ENCODE measurements at places on chromosomes 5 and 9.

GRCh38 chr5:146233441-146233840 lies 30.0 kb downstream of the RBM27 start:
- DNase-seq, result no peak

DNA sequence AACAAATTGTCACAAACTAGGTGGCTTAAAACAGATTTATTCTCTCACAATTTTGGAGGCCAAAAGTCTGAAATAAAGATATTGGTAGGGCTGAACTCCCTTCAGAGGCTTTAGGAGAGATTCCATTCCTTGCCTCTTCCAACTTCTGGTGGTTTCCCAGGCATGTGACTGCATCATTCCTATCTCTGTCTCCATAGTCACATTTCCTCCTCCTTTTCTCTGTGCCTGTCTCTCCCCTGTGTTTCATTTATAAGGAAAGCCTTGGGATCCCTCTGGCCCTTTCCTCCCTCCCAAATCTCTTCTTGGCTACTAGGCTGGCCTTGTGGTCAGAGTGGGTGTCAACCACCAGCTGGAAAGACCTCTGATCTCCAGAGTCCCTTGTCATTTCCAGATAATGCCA lies 78.2 kb downstream of the SNX18 start:
- no peak for DNase-seq

GRCh38 chr5:176792655-176793342 lies 17.6 kb upstream of the UNC5A start:
- DNase-seq, result no peak

DNA sequence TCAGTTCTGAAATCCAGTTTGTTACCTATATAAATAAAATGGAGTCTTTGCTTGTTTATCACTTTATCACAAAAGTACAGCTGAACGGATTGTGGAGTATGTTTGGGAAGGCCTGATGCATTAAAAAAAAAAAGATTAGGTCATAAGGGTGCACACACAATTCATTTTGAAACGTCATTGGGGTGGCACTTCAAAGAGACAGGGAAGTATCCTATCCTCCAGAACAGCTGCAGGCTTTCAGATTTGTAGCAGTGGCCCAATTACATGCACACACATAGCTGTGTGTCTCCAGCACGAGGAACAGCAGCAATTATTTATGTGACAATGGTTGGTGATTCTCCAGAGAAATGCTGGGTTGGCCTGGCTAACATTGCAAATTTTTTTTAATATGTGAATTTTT lies 46.8 kb upstream of the FER start:
- no peak for DNase-seq

DNA sequence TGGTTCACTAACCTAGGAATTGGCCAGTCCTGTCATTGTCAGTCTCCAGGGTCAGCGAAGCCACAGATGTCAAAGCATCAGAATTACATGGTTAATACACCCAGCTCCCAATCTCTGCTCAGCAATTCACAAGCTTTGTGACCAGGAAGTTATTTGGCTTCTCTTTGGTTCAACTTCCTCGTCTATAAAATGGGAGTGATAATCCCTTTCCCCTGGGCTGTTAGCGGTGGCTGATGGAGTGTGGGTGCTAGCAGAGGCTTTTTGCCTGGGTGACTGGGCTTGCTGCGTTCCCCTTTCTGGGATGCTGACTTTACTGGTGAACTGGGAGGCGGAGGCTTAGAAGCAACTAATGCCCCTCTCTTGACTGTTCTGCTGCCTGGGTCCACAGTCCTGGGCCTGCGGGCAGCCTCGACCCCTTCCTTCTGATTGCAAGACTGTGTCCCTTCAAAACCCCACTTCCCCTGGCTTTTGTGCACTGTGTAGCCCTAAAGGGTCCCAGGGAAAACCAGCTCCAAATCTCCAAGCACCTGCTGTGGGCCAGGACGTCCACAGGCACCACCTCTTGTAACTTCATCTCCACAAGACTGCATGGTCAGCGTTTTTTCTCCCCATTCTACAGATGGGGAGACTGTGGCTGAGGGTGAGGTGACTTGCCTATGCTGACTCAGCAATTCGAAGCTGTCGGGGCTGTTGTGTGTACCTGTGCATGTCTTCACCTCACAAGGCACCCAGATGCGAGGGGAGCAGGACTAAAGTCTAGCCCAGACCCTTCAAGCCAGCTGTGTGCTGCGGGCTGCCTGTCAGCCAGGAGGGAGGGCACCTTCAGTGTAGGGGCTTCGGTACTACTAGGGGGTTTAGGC lies 45.2 kb upstream of the NEURL1B start:
- DNase-seq, result no peak

DNA sequence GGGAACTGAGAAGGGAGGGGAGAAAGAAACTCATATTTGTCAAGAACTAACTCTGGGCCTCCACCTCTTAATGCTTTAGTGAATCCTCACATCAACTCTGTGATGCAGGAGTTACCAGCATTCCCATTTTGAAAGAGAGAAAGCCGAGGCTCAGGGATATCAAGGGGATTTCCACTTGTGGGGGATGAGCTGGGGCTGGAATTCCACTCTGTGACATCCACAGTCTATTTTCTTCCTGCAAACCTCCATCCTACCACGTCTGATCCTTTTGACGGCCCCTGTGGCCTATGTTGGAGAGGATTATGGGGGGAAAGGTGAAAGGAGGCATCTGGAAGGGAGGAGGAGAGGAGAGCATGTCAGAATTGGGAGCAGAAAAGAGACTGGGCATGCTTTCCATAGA lies 9.0 kb downstream of the LCP2 start:
- no peak for DNase-seq

DNA sequence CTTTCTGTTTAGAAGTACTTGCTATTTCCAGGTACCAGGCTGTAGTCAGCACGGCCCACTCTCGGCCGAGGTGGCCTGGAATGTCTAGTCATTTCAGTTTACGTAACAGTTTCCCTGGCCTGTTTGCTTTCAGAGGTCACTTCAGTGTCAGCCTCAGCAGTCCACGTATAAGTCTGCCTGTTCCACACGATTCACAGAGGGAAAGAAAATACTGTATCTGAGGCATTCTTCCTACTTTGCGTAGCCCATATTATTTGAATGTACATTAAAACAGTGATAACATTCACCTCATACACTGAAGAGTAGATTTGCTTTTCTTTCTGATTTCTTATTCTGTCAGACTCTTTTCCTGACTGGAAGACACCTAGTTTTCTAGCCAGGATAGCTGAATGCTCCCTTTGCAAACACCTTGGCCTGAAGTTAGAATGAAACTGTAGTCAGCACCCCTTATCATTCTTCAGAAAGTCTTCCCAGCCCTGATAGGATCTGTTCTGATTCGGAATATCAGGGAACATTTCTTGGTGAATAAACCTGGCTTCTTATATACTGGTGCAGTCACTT lies 140.9 kb downstream of the AOPEP start:
- peak; percentile 49 for DNase-seq

DNA sequence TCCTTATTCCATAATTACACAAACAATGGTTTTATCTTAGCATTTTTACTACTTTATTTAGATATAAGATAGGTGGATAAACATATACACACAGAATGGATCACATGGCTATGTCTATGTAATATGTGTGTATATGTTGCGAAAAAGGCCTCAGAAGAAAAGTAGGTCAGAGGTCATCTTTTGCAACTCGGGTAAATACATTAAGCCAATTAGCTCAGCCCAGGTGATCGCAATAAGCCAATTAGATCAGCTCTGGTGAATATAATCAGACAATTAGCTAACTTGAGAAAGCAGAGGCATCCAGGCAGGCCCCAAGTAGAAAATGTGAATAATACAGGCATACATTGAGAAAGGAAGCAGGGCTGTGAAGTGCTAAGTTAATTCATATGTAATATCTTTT lies 24.3 kb downstream of the SLCO4C1 start:
- DNase-seq, result no peak

GRCh38 chr5:148828511-148829247 lies 2.3 kb downstream of the ADRB2 start:
- no peak for DNase-seq

- DNase-seq, result no peak
Observed at GRCh38 chr5:124342584-124342983, 403.9 kb downstream of the ZNF608 start.

- DNase-seq, result no peak
Observed at GRCh38 chr9:112013266-112013665, 116.7 kb downstream of the UGCG start.

DNA sequence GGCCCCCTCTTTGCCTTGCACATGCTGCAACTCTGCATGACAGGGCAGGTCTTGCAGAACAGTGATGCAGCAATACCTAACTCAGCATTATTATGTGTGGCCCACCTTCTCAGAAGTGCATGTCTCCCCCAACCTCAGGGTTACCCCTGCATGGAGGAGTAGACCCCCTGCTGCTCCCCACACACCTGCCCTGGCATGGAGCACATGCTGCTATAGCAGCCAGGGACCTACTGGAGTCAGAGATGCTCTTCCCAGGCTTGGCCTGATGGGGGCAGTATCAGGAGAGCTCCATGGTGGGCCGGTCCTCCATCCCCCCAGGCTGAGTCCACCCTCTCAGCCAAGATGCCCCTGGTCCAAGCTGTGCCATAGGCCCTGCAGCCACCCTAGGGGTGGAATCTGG lies 13.2 kb upstream of the BOD1 start:
- no peak for DNase-seq

DNA sequence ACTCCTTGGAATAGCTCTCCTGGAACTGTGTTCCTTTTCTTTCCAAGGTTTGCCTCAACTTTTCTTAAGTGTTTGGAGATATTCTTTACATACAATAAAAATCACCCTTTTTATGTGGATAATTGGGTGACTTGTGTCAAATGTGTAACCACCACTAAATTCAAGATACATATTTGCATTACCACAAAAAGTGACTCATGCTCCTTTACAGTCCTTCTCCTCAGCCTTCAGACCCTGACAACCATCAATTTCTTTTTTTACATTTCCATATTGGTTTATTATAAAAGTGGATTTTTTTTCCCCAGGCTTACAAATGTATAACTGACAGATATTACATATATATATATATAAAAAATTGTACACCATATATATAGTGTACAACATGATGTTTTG lies 372.0 kb upstream of the KCNN2 start:
- DNase-seq, result no peak

DNA sequence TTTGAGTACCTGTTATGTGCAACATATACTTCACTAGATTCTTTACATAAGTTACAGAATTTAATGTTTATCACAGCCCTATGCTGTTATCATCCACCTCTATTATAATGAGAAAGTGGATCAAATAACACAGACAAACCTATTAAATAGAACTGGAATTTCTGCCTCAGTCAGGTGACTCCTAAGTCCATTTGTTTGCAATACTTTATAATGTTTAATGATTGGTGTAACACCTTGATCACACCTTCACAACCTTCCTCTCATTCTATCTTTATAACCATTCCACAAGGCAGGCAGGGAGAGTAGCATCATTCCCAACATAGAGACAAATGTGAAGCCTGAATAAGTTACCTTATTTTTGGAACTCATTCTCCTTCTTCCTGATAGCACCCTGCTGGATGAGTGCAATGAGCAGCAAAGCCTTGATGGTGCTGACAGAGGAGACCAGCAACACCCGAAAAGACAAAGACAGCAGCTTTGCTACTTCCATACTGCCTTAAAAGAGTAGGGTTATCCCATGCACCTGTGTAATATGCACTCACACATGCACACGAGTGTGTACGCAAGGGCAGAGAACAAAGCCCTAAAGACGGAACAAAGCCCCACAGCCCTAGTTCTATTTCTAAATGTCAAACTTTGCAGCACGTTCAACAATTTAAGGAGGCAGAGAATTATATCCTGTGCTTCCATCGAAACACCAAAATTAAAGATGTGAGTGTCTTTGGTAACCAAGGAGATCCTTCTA lies 30.5 kb downstream of the SERINC5 start:
- no peak for DNase-seq

- no peak for DNase-seq
Observed at GRCh38 chr5:123455640-123456039, 32.4 kb upstream of the CEP120 start.

GRCh38 chr9:98192503-98193335 lies at the start of gene CORO2A:
TSS of gene CORO2A (minus strand) at chr9:98192637. CDS start at chr9:98157660, 34,977 bp downstream.
- peak; percentile 87 for DNase-seq

Measured in hepatic stellate cell (primary cell).